ENCODE measurements at places on chromosomes 4 and X.

DNA sequence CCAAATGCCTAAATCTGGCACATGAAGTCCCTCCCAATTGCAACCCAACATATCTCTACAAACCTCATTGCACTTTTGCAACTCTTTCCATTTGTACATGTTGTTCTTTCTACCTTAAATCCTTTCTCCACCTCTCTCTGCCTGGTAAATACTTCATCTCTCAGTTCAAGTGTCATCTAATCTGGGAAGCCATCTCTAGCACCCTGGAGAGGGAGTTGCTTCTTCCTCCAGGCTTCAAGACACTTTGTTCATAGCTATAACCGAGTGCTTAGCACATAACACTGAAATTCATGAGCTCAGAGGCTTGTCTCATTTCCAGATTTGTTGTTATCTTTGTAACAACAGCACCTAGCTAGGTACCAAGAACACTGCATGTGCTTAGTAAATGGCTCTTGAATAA lies 114.8 kb upstream of the NAP1L5 start:
- no peak for DNase-seq

GRCh38 chr4:60404027-60404426 lies 796.1 kb upstream of the ADGRL3 start:
- DNase-seq = no peak

DNA sequence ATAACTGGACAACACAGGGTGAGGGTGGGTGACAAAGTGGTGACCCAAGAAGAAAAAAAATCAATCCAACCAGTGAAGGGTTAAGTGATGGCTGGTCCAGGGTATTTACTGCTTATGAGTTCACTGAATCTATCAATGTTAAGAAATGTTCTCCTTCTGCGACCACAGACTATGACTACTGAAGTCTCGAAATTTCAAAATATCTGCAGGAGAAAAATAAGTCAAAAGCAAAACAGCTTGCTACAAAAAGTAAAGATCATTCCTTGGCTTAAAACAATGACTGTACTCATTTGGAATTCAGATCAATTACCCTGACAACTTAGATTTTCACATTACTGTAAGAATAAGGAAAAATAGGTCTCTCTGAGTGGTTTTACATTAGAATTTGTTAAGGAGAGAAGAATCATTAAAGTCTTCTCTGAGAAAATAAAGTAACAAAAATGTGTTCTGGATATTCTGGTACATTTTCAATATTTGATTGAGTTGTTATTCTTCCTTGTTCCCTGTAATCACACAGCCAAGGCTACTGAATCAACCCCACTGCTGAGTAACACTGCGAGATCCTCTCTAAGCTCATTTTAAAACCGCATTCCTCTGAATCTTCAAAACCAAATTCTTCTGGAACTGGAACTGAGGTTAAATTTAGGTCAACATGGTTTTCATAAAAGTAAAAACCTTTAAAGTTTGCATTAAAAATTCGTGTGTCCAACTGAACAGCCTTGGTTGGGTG lies 22.7 kb downstream of the SMPX start:
- DNase-seq = no peak

DNA sequence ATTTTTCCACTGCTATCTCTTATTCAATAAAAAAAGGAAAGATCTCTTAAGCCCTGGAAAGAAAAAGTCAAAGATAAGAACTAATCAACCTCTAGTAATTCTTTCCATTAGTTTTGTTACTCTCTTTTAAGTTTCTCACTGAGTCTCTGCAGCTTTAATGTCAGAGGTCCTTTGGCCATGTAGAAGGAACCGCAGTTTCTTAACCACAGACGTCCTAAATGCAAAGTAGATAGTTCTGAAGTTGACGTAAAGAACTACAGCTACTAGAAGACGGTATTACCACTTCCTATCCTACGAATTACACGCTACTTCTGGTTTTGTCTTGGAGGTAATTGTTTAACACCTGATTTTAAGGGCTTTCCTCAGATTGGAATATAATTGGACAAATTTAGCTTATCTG lies 325.9 kb downstream of the ANKRD50 start:
- DNase-seq = no peak

DNA sequence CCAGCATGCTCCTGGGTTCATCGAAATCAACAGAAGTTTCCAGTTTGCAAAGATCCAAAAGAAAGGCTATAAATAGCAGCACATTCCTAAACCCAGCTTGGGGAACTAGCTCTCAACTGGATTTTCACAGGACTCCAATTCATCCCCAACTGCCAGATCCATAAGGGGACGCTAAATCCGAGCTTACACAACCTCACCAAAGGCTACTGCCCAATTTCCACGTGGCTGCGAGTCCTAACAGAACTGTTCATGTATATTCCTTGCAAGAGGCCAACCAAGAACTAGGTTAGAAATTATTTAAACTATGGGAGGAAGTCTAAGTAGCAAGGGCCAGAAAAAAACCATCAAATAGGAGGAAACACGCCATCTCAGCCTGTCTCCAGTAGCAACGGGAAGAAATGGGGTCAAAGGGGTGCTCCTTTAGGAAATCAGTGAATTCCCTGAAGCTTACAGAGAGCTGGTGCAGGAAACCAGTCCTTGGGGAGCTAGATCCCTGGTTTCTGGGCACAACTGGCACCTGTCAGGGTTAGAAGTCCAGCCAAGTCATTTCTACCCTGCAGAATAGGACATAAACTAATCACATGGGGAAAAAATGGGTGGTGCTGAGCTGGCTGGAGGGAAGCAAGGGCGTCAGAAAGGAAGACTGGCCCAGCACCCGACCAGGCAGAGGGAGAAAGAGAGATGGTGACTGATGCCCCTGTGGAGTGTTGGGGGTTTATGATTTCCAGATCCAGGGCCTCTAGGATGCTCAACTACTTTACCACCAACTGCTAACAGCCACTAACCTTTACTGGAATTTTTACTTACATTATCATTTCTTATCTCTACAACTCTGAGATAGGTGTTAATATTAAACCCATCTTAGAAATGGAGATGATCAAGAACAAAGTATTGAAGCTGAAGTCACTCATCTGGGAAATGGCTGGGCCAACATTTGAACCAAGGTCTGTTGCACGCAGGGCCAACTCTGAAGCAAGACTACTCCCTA lies 20.5 kb downstream of the RELL1 start:
- DNase-seq = no peak

DNA sequence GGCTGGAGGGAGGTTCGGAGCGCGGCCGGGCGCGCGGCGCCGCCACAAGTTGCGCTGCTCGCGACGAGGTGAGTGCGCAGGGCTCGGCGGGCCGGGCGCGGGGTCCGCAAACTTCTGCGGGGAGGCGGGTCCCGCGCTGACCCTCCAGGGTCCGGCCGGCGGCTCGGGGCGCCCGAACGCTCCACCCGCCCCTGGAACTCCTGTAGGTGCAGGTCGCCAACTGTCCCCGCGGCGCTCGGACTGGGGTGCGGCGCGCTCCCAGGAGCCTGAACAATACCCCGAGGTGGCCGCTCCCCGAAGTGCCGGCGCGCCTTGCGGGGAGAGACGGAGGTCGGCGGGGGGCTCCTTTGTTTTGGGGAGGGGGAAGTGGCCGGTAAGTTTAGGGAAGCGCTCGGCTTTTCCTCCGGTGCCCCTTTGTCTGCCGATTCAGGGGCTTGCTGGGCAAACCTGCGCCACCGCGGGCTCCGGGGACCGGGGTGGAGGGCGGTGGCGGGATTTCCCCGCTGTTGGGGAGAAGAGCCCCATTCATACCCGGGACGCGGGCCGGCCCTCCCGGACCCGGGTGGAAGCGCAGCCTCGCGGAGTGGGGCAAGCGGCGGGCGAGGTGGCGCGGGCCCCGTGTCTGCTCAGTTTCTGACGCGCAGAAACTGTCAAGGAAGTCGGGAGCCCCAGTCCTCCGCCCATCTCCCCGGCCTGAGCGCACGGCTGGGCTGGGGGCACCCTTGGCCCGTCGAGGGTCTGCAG lies 694 bp downstream of the TBL1X start:
- DNase-seq = peak; percentile 50

- DNase-seq = no peak
These were observed 667.3 kb downstream of the IL1RAPL1 start for GRCh38 chrX:29254515-29254914.

GRCh38 chrX:152313529-152314302 lies 137.4 kb downstream of the GABRA3 start:
- DNase-seq = no peak

DNA sequence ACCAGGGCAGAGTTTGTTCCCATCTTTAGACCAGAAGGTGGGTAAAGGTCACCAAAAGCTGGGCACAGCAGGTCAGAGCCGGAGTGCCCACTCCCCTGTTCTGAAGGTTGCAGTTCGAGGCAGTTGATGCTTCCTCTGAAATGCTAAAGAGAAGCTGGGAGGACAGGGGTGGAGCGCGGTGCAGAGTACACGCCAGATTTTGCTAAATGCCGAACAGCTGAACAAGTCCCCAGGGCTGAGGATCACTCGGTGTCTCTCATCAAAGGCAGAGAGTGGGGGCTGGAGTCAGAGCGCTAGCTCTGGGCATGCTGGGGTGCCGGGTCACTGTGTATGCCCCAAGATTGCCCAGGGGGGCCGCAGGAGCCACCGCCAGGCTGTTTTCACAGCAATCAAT lies 197.0 kb downstream of the BCOR start:
- DNase-seq = no peak

- no peak for DNase-seq
These were observed 279.2 kb downstream of the QDPR start for GRCh38 chr4:17232566-17233253.

DNA sequence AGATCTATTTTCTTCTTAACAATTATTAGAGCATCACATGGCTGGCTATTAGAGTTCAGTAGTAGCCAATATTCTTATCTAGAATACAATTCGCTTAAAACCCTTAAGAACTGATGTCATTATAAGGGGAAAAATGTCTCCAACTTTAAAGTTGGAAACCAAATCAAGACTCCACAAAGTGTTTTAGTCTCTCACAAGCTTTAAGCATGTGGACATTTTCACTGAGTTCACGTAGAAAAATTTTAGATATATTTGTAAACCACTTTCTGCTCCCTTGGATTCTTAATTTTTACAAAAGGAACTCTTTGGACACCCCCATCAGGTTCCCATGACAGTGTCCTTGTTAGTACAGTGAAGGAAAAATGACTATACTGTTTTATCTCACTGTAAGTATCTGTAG lies 123.9 kb upstream of the NAP1L5 start:
- no peak for DNase-seq

DNA sequence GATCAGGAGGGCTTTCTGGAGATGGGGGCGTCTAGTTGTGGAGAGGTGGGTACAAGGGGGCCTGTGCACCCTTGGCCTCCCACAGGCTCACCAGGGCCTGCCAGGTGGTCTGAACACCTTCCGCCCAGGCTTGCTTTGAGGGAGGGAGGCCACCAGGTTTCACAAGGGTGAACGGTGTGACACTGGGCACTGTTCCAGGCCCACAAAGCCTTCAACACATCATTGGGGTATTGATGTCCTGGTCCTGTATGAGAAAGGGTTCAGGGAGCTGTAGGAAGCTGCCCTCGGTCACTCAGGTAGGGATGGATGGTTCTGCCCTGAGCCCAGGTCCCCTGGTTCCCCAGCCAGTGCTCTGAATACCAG lies 6.0 kb downstream of the HTRA3 start:
- DNase-seq = no peak

GRCh38 chr4:47510506-47511143 lies 25.6 kb downstream of the ATP10D start:
- no peak for DNase-seq

GRCh38 chr4:144808034-144808433 lies 162.1 kb downstream of the HHIP start:
- DNase-seq = no peak

GRCh38 chrX:111352424-111352823 lies 59.6 kb downstream of the DCX start:
- no peak for DNase-seq

DNA sequence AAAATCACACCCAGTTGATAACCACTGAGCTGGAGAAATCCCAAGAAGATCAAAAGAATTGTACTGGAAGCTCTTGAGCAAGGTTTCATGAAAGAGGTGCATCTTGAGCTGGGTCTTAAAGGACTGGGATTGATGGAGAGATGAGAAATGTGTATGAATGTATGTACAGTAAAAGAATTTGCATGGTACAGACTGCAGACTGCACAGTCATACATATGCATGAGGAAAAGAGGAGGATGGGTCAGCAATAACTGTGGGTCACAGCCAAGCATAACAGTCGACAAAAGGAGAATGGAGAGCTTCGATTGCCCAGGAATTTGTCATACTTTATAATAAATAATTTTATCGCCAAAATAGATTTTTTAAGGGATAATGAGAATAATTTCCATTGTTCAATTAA lies 4.8 kb upstream of the RELL1 start:
- DNase-seq = no peak

GRCh38 chr4:99986792-99987191 lies 36.7 kb upstream of the H2AZ1 start:
- DNase-seq = no peak

GRCh38 chr4:58776627-58777026 lies 1666.4 kb upstream of the IGFBP7 start:
- DNase-seq = no peak

DNA sequence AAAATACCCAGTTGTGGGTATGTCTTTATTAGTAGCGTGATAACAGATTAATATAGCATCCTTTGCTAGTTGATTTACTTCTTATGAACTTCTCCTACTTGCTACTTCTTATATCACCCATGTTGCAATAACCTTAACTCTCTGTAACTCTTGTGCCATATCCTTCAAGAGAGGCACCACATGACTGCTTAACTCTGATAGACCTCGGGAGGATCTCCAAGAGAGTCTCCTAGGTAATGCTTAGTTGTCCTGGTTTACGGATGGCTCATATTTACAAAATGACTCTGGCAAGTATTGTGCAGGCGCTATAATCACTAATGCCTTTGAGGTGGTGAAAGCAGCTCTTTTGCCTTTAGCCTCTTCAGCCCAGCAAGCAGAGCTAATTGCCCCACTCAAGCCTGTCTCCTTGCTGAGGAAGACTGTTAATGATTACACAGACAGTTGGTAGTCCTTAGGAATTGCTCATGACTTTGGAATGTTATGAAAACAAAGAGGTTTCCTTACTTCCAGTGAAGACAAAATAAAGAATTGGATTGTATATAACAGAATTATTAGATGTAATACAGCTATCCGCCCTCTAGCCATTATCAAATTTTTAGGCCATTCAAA lies 1305.8 kb downstream of the PCDH7 start:
- DNase-seq = no peak

- DNase-seq = no peak
These were observed 60.2 kb upstream of the GPC4 start for GRCh38 chrX:133475521-133475920.

GRCh38 chrX:13570261-13570605 lies 832 bp downstream of the EGFL6 start:
- no peak for DNase-seq

DNA sequence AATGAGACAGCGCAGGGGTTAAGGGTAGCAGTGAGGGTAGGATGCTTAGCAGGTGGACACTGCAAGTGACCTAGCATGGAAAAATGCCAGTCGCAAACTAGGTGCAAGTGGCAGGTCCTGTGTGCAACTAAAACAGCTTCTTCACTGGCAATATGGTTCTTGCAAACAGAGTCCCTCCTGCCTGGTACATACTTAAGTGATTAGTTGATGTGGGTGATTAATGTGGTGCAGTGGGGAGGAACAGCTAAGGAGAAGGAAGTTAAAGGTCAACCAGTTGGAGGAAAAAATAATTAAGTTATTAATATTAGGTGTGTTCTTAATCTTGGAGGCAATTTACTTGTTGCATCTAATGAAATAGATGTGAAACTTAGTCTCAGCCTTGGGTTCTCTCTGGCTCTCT lies 121.6 kb upstream of the IGFBP7 start:
- DNase-seq = no peak

GRCh38 chrX:149074398-149074797 lies 430.7 kb downstream of the IDS start:
- peak; percentile 19 for DNase-seq

- no peak for DNase-seq
These were observed 28.9 kb upstream of the HMX1 start for GRCh38 chr4:8900588-8900987.

GRCh38 chr4:153799694-153800074 lies 10.8 kb upstream of the SFRP2 start:
- no peak for DNase-seq

GRCh38 chr4:88765729-88766128 lies 68.1 kb upstream of the NAP1L5 start:
- no peak for DNase-seq
